ENCODE measurements at places on chromosomes 4 and X.
A peak's percentile ranks its signal among the peaks of the same experiment; 100 is the strongest.

GRCh38 chr4:173493041-173493440, 37.0 kb downstream of the HAND2 start:
- no peak for DNase-seq

DNA sequence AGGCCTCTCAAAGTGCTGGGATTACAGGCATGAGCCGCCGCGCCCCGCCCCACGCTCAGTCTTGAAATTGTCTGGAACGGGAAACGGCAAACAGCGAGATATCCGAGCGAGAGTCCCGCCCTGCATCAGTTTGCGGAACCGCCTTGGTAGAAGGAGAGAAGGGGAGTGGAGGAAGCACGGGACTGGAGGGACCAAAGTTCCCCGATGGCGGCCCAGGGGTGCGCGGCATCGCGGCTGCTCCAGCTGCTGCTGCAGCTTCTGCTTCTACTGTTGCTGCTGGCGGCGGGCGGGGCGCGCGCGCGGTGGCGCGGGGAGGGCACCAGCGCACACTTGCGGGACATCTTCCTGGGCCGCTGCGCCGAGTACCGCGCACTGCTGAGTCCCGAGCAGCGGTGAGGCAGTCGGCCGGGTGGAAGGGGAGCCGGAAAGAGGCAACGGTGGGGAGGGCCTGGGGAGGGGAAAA, at the start of gene BST1:
BST1 (plus strand) TSS at position 125 of the 463 bp plus-strand sequence; CDS start at position 205, 80 bp downstream.
- peak; percentile 14 for DNase-seq

GRCh38 chrX:623599-624315, 6.8 kb upstream of the SHOX start:
- no peak for DNase-seq

- DNase-seq, result no peak
Observed at GRCh38 chr4:141565379-141566089, 70.8 kb upstream of the IL15 start.

GRCh38 chr4:154312246-154312645, 179.4 kb downstream of the DCHS2 start:
- DNase-seq, result no peak

DNA sequence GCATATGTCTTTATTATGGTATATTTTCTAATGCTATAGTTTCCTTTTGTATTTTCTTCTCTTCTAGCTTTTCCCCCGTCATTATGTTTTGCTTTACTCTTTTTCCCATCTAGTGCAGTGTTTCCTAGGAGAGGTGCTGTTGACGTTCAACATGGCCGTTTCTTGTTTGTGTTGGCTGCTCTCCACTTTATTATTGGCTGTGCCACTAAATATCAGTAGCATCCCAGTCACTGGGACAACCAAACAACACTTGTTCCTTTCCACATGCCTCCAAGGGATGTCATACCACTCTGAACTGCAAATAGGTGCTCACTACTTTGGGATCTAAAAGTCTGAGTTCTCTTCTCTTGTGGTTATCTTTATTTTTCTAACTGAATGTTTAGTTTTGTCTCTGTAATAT, 26.5 kb downstream of the GBA3 start:
- no peak for DNase-seq

GRCh38 chrX:110915111-110915510, 119.5 kb upstream of the CHRDL1 start:
- no peak for DNase-seq

DNA sequence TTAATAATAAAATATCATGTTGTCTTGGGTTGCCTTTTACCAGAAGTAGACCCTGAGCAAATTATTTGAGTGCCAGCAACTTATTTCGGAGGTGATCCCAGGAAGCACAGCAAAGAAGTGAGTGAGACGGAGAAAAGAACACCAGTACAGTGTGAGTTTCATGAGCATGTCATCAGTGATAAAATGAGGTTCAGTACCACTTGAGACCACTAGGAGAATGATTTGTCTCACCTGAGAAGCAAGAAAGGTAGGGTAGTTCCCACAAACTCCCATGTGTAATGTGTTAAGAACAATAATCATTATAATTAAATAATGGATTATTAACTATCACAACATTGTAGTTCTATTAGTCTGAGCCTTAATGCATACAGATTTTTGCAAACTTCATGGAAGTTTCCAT, 112.8 kb upstream of the DMD start:
- DNase-seq, result no peak

- DNase-seq, result no peak
Observed at GRCh38 chr4:174983128-174983750, 65.1 kb downstream of the ADAM29 start.

Data from stimulated activated CD8-positive, alpha-beta memory T cell treated with anti-CD3 and anti-CD28 coated beads, Interleukin-12 subunit alpha, Interleukin-12 subunit beta, amount 100 ng/mL, for 1 hour (primary cell).